K562 (cell line): ENCODE measurements at places on chromosomes 5 and 9. TPM values are rescaled to one million over a fixed set of nuclear protein-coding genes. Genes with fewer than 3 reads are reported as not detected.

DNA sequence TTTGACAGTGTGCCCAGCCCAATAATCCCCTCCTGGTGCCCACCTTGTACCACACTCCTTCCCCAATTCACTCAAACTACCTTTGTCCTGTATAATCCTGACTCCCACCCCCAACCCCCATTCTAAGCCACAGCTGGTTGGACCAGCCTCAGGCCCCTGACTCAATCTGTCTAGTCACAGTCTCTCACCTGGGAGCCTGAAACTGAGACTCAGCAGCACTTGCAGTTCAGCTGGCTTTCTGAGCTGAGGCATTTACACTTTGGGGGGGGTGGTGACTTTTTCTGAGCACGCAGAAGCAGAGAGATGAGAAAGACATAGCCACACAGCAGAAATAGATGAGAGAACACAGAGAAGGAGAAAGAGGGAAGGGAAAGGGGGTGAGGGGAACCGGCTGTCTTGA, 247.3 kb downstream of the MAN2A1 start:
- no peaks in the 10 kb centered on the region for H3K4me1 ChIP-seq
- H3K4me3 ChIP-seq: no peak overlapping the region
- H3K27ac ChIP-seq: no peak overlapping the region

Gene IFNK
- not detected in 2 replicates for total RNA-seq

DNA sequence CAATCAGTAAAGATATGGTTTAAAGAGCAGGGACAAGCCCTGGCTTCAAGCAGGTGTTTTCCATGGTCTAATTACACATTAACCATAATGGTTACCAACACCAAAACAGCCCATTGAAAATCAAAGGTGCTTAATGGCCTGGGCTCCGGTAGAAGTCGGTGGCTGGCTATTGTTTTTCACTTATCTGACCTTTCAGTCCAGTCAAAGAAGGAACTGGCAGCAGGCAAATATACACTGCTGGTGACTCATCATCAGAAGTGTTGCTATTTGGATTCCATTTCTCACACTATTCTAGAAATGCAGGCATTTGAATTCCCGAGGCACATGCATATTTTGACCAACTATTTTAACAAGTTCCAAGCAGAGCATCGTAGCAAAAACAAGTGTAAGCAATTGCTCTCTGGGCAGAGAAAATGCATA, 26.3 kb upstream of the GABRP start:
- DNase-seq: no peak
- peaks cover 7% of the 10 kb centered on the region for H3K27me3 ChIP-seq
- no peak overlapping the region for H3K4me3 ChIP-seq
- no peak overlapping the region for H3K27ac ChIP-seq

DNA sequence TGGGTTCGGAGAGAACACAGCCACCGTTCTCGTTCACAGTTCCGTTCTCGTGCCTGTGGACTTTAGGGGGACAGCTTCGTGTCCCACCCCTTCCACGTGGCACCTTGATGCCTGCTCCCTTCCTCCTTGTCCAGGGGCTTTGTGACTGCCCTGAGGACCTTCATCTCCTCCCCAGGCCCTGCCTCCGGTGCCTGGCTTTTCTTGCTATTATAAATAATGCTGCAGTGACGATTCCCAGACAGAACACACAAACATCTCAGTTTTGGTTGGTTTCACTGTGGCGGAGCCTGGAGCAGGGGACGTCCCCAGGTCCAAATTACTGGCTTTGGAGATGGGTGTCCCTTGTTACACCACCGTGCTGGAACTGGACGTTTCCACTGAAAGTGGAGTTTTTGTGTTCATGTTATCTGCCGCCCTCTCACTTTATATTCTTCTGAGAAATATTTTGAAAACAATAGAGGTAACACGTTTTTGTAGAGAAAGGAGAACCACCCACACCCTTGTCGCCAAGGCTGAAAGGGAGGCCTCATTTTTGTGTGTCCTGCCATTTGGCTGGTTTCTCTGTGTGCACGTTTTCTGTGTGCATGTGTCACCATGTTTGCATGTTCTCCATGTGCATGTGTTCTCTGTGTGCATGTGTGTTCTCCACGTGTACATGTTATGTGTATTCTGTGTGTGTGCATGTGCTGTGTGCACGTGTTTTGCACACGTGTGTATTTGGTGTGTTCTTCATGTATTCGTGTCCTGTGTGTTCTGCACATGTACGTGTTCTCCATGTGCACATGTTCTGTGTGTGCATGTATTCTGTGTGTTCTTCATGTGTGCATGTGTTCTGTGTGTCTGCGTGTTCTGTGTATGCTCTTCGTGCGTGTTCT, 24.2 kb downstream of the WNK2 start:
- no peak for DNase-seq
- H3K27ac ChIP-seq: no peak overlapping the region
- peaks cover 4% of the 10 kb centered on the region for H3K4me1 ChIP-seq
- H3K36me3 ChIP-seq: no peaks in the 10 kb centered on the region

DNA sequence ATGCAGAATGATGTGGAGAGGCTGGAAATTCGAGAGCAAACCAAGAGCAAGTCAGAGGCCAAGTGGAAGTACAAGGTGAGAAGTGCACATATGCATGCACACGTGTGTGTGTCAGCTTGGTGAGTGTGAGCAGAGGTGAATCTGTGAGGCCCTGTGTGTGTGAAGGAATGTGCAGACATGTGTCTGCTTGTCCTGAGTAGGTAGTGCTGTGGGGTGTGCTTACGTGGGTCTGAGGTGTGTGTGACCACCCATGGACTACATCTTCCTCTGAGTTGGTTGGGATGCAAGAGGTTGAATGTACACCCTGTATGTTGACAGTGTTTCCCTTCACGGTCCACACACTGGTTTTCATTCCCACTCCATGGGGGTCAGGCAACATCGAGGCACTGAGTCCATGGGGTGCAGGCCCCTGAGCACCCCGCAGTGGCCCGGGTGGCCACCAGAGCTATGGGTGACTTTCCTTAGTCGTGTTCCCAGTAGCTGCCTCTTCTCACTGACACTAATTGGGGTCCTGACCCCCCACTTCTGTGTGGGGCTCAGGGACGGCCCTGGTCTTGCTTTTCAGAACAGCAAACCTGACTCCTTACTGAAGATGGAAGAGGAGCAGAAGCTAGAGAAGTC, 86.7 kb downstream of the PHF2 start:
- DNase-seq: no peak
- H3K4me1 ChIP-seq: no peaks in the 10 kb centered on the region; the same call in 2 of the 3 replicates
- no peaks in the 10 kb centered on the region for H3K27me3 ChIP-seq
- H3K27ac ChIP-seq: no peak overlapping the region
- peaks cover 14% of the 10 kb centered on the region; the same call in 2 of the 3 replicates for H3K36me3 ChIP-seq

Gene SLC38A9
- total RNA-seq: 16.2 and 18.7 TPM in 2 replicates

GRCh38 chr9:19513671-19514275, 105.0 kb downstream of the ACER2 start:
- H3K27ac ChIP-seq: no peak overlapping the region
- DNase-seq: no peak
- H3K4me3 ChIP-seq: no peak overlapping the region
- H3K36me3 ChIP-seq: no peaks in the 10 kb centered on the region
- H3K4me1 ChIP-seq: no peaks in the 10 kb centered on the region

Gene PCDHB9
- total RNA-seq: not detected in 2 replicates

DNA sequence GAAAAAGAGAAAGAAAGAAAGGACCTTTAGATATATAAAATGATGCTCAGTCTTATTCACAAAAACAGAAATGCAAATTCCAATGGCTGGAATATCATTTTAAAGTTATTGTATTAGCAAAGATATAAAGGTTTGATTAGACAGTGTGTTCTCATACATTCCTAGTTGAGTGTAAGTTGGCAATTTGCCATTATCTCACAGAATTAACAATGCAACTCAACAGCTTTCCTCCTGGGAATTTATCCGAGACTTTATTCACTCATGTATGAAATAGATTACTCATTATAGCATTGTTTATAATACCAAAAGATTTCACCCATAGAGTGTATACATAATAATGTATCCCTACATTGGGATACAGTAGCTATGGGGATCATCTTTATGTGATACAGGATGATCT, 27.1 kb upstream of the MLLT3 start:
- no peaks in the 10 kb centered on the region for H3K36me3 ChIP-seq
- H3K27me3 ChIP-seq: no peaks in the 10 kb centered on the region
- no peak for DNase-seq
- H3K4me1 ChIP-seq: no peaks in the 10 kb centered on the region
- no peak overlapping the region for H3K27ac ChIP-seq

- H3K27me3 ChIP-seq: peaks cover 3% of the 10 kb centered on the region; the same call in 1 of the 3 replicates
- no peak overlapping the region for H3K27ac ChIP-seq
These were observed 281.9 kb upstream of the ANKRD55 start for GRCh38 chr5:56515011-56515410.

GRCh38 chr5:8445139-8445538, 576.2 kb downstream of the MTRR start:
- DNase-seq: no peak
- H3K27ac ChIP-seq: no peak overlapping the region
- H3K4me3 ChIP-seq: no peak overlapping the region
- H3K4me1 ChIP-seq: no peaks in the 10 kb centered on the region

Gene PCDHGA11
- total RNA-seq: 0.04 TPM in 1 of 2 replicates, not detected in the other

GRCh38 chr9:134875371-134875770, 5.2 kb upstream of the FCN2 start:
- H3K27ac ChIP-seq: no peak overlapping the region
- no peaks in the 10 kb centered on the region for H3K36me3 ChIP-seq
- H3K4me3 ChIP-seq: no peak overlapping the region
- DNase-seq: no peak
- H3K27me3 ChIP-seq: no peaks in the 10 kb centered on the region; the same call in 2 of the 3 replicates

DNA sequence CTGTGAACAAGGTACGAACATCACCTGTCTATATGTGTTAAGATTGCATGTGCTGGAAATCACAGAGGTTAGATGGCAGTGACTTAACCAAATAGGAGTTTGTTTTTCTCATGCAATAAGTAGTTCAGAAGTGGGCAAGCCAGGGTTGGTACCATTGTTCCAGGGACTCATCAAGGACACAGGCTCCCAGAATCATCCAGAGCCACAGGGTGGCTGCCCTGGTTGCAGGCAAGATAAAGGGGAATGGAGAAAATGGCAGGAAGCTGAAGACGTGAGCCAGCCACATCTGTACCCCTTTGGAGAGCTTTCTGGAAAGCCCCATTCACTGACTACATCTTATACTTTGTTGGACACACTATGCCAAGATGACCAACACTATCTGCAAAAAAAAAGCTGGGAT, 126.0 kb upstream of the IL12B start:
- no peaks in the 10 kb centered on the region; the same call in 1 of the 2 replicates for H3K27me3 ChIP-seq
- H3K4me3 ChIP-seq: no peak overlapping the region
- no peak overlapping the region for H3K27ac ChIP-seq
- no peaks in the 10 kb centered on the region for H3K4me1 ChIP-seq

DNA sequence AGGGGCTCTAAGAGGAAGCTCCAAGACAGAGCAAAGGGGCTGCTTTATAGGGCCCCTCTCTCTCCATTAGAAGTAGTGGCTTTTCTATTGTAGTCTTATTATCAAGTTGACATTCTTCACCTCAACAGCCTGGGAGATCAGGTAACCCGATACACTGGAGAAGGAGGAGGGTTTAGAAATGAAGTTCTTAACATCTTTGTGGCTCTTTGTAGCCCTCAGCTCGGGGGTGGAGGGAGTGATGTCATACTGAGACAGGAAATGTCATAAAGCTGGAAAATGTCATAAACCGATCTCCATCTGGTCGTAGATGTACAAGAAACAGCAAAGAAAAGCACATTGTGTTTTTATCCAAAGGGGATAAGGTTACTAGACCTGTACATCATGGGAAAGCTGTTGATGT, 17.9 kb downstream of the PDZD2 start:
- no peak overlapping the region for H3K4me3 ChIP-seq
- no peak overlapping the region for H3K27ac ChIP-seq
- H3K4me1 ChIP-seq: no peaks in the 10 kb centered on the region

- H3K27me3 ChIP-seq: no peaks in the 10 kb centered on the region
- H3K4me1 ChIP-seq: no peaks in the 10 kb centered on the region
- no peak overlapping the region for H3K4me3 ChIP-seq
- no peaks in the 10 kb centered on the region for H3K36me3 ChIP-seq
These were observed 70.2 kb downstream of the FBXL17 start for GRCh38 chr5:108311682-108312081.

Gene CARD6
- total RNA-seq: 5.2 and 5.9 TPM in 2 replicates

- H3K27me3 ChIP-seq: peaks cover 55% of the 10 kb centered on the region
- no peak overlapping the region for H3K4me3 ChIP-seq
- peak; percentile 68 for DNase-seq
- peaks cover 98% of the 10 kb centered on the region for H3K4me1 ChIP-seq
- H3K27ac ChIP-seq: no peak overlapping the region
These were observed 2.5 kb downstream of the LRRC26 start for GRCh38 chr9:137167277-137167746.

- H3K4me1 ChIP-seq: peaks cover 17% of the 10 kb centered on the region; the same call in 2 of the 3 replicates
- H3K36me3 ChIP-seq: no peaks in the 10 kb centered on the region
- H3K27me3 ChIP-seq: no peaks in the 10 kb centered on the region; the same call in 1 of the 2 replicates
- H3K4me3 ChIP-seq: no peak overlapping the region
- DNase-seq: no peak
These were observed 211.2 kb downstream of the NXNL2 start for GRCh38 chr9:88746029-88746742.
